ENCODE measurements at places on chromosomes 13 and 19. TPM values are rescaled to one million over a fixed set of nuclear protein-coding genes. Genes with fewer than 3 reads are reported as not detected.

The NOP53 gene
- 305 TPM for total RNA-seq

The ERCC2 gene
- 19.0 TPM for total RNA-seq

The CGB1 gene
- total RNA-seq: not detected

The CABP5 gene
- not detected for total RNA-seq

The PNMA8A gene
- total RNA-seq: 16.2 TPM

The CDX2 gene
- not detected for total RNA-seq

The LSR gene
- total RNA-seq: 87.2 TPM

- DNase-seq: peak; percentile 32
These were observed 518 bp downstream of the TFDP1 start for GRCh38 chr13:113584870-113585671.

DNA sequence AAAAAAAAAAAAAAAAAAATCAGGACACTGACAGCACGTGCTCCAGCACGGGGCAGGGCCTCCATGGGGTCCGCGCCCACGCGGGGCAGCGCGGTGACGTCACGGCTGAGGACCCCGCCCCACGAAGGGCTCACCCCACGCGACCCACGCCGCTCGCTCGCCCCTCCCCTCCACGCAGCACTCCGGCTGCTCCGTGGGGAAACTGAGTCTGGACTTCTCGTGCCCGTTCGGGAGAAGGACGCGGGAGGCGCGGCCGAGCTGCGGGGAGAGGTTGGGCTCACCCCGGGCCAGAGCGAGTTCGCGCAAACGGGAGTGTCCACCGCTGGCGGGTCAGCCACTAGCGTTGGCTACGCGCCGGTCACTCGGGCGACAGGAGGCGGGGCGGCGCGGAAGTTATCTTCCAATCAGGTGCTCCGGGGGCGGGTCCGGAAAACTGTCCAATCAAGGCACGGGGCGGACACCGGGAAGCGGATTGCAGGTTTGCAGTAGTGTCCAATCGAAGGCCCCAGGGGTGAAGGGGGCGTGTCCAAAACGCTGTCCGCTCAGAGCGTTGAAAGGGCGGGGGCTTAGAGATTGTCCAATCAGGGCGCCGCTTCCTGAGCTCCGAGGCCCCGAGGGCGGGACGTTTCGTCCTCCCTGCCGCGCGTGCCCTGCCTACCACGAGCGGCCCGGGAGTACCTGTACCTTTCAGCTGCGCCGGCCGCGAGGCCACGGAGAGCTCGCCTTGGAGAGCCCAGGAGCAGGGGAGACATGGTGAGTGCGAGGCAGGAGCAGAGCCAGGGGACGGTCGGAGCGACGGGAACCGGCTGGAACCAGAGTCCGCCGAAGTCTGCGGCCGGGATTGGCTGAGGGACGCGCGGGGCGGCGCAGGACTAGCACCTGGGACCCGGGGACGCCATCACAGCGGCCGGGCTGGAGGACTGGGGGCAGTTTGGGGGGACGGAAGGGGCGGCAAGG is at the start of gene ZNF57:
Gene ZNF57 (plus strand): TSS at position 633 of the 957 bp plus-strand sequence. CDS start 118 bp downstream, at position 751.
- peak; percentile 100 for DNase-seq

- DNase-seq: no peak
These were observed 86.8 kb upstream of the VSTM2B start for GRCh38 chr19:29439021-29439420.

- DNase-seq: no peak
These were observed 37.3 kb downstream of the KLF2 start for GRCh38 chr19:16361926-16362325.

DNA sequence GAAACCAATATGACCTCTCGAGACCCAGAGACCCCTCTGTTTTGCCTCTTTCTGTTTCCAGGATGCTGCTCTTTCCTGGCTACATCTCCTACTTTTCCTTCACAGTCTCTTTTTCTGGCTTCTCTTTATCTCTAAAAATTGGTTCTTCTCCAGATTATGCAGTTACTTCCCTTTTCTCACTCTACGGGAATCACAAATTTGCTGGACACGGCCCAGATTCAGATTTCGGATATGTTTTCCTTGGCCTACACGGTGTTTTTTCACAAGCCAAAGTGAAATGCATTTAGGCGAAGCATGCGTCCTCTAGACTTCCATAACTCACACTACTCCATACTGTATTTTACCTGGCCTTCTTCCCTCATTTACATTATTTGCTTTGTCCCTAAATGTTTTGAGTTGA is 214.7 kb upstream of the MIR17HG start:
- no peak for DNase-seq

DNA sequence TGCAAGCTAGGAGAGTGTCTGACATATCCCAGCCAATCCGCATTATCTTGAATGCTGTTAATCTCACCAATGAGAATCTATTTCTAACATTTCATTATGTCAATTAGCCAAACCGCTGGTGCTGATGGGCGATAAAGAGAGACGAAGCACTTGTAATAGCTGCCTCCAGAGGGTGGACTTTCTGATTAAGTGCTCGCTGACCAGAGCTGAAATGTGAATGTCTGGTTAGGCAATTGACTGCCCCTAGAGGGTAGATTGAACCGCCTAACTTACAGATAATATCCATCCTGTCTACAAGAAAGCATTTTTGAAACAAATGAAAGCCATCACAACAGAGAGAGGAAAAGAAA is 552 bp upstream of the GRWD1 start:
- no peak for DNase-seq

- DNase-seq: no peak
These were observed 1.4 kb downstream of the NPAS1 start for GRCh38 chr19:47020992-47021496.

DNA sequence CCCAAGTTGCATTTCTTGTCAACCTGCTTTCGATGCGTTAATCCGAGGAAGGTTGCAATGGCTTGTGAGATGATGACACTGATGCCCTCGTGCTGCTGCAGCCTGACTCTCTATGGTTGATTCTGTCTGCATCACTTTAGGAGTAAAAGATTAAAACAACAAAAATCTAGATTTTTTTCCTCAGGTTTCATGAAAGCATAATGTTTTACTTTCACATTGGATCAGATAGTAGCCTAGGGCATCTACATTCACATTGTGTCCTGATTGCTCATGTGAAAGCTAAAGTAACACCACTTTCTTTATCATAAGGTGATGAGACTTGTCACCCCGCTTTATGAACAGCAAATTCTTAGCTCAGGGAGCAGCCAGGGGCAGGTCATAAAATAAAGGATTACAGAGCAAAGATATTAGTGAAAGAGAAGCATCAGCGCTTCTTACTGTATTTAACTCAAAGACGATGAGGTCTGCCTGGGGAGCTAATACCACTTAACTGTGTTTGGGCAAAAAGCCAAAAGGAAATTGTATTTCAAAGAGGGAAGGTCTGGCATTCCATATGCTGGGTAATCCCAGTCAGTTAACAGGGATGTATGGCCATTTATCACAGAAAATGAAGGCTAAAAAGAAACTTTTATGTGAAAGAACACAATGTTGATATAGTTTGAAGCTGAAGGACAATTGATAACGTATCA is 270.5 kb downstream of the GPC6 start:
- DNase-seq: peak; percentile 49

DNA sequence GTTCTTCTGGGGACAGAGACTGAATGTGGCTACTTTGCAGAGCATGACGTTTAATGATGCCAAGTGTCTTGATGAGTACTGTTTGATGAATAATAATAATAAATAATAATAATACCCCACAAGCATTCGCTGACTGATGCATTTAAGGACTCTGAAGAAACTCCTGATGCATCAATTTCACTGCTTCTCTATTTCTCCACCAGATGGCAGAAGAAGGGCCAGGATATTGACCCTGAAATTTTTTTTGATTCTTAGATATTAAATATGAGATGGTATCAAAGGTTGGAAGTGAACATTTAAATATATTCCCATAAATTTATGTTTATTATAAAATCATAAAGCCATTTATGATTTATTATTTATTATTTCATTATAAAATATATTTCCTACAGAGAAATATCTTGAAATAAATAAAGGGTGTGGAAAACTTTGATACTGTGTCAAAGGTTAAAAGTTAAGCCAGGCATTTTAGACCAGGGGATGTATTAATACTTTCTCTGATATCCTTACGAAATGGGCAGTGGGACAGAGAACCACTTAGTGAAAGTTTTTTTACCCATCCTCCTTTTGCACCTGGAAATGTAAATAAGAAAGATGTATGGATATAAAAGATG is 170.9 kb downstream of the LACC1 start:
- peak; percentile 61 for DNase-seq

DNA sequence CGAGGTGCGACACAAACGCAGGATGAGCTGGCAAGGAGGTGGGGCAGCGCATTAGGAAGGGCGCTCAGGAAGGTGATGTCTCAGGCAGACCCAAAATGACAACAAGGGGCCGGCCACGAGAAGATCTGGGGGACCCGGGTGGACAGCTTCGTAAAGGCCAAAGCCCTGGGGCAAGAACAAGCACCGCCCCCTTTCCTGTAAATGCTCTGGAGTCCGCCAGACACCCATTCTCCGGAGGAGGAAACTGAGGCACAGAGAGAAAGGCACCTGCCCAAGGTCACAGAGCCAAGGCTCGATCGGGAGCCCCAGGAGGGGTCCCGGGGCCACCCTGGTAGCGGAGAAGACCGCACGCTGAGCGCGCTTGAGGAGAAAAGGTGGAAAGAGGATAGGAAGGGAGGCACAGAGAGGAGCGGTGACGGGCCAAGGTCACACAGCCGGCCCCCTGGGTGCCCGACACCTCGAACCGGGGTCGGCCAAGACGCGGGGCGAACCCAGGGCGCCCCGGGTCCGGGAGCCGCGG is 571 bp downstream of the SAFB2 start:
- no peak for DNase-seq

- DNase-seq: no peak
These were observed 77.4 kb upstream of the ABCC4 start for GRCh38 chr13:95378603-95379002.

DNA sequence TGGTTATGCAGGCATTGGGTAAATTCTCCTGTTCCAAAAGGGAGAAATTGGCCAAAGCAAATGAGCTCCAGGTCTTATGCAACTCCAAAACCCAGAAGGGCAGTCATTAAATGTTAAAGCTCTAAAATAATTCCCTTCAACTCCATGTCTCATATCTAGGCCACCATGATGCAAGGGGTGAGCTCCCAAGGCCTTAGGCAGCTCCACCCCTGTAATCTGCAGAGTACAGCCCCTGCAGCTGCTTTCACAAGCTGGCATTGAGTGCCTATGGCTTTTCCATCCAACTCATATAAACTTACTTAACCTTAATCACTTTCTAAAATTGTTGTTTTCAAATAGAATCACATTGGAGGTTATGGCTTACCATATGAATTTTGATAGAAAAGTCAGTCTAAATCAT is 44.7 kb upstream of the ZNF429 start:
- DNase-seq: no peak

GRCh38 chr19:18777301-18778075 is 13.6 kb downstream of the COMP start:
- peak; percentile 49 for DNase-seq

DNA sequence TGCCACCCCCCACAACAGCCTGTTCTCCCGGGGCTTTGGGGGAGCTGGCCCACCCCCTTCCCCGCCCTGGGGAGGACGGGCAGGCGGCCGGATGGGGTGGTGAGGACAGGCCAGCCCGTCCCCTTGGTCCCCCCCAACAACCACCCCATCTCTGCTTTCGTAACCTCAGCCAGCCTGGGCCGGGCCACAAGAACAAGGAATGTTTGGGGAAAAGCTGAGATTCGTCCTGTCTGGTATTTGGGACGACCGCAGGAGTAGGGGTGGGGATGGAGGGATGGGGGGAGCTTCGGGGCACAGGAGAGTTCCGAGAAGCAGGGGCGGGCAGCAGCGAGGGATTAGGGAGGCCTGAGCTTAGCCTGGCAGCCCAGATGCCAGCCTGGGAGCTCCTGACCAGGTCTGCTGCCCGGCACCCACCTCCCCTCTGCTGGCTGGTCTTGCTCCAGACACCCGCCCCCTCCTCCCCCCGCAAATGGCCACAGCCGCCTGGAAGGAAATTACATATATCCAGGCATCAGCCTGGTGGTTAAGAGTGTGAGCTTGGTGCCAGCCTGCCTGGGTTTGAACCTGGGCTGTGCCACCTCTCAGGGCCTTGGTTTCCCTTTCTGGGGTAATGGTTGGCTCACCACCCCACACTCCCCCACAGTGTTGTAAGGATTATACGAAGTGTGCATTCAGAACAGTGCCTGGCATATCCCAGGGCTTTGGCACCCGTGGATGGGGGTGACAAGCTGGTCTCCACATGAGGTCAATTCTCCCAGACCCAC is at the start of gene PODNL1:
Gene PODNL1 (minus strand): TSS at position 117 of the 764 bp plus-strand sequence. CDS start 236 bp downstream, outside the sequence.
- DNase-seq: peak; percentile 28

DNA sequence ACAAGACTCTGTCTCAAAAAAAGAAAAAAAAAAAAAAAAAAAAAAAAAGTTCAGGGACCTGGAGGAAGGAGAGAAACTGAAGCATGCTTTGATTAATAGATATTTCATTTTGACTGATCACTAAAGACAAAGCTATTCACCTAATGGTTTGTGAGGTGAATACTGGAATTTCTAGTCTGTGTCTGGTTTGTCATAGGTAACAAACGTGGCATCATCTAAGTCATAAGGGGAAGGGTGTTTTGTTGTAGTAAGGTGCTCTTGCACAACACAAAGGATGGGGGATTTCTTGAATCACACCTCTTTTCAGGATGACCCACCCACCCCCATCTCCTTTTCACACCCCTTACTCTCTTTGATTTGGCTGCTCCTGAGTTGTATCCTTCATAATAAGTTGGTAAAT is 13.8 kb upstream of the ZNF69 start:
- DNase-seq: no peak

DNA sequence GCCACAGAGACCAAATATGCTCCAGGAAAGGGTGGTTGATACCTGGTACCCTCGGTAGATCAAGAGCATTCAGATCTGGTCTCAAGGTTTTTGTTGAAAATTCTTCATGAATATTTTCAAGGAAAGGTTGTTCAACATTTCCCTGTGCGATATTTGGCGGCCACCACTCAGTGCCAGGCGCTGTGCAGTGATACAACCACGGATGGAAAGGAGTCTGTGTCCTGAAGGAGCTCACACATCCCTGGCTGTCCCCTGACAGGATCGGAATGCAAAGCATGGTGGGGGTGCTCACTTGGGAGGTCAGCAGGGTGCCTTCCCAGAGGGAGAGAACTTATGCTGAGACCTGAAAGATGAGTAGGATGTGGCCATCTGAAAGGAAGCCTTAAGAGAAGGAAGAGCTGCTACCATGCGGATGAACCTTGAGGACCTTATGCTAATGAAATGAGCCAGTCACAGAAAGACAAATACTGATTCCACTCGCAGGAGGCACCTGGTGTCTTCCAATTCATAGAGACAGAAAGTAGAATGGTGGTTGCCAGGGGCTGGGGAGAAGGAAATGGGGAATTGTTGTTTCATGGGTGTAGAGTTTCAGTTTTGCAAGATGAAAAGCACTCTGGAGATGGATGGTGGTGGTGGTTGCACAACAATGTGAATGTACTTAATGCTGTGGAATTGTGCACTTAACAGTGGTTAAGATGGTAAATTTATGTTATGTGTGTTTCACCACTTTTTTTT is 41.6 kb downstream of the HSPH1 start:
- DNase-seq: no peak

- peak; percentile 83 for DNase-seq
These were observed 18.9 kb upstream of the EPHX3 start for GRCh38 chr19:15251010-15251748.

Measured in kidney (tissue), 22 donors.